Stimulated activated CD4-positive, alpha-beta T cell treated with anti-CD3 and anti-CD28 coated beads, Interleukin-15, amount 100 ng/mL, for 1 hour (primary cell): ENCODE measurements at places on chromosomes 11 and 22.

DNA sequence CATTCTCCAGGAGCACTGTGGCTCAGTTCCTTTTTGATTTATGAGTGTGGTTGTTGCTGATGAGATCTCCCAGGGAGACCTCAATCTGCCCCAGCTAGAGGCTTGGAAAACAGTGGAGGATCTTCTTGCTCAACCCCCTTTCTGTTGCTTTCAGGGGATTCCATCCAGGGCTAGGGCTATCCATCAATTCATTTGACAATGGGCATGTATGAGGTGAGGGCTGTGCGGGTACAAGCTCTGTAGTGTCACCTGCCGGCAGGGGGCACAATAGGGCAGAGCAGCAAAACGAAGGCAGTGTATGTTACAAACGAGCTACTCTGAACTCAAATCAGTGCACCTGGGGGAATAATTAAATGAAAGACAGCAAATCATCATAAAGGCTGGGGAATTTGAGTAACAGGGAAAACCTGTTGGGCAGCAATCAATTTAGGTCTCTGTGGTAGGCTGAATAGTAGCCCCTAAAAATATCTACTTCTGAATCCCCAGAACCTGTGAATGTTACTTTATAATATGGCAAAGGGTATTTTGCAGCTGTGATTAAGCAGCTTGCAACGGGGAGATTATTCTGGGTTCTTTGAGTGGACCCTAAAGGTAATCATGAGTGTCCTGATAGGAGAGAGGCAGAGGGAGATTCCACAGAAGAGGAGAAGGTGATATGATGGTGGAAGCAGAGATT, 170.3 kb upstream of the ZBED5 start:
- DNase-seq, result peak; percentile 67

DNA sequence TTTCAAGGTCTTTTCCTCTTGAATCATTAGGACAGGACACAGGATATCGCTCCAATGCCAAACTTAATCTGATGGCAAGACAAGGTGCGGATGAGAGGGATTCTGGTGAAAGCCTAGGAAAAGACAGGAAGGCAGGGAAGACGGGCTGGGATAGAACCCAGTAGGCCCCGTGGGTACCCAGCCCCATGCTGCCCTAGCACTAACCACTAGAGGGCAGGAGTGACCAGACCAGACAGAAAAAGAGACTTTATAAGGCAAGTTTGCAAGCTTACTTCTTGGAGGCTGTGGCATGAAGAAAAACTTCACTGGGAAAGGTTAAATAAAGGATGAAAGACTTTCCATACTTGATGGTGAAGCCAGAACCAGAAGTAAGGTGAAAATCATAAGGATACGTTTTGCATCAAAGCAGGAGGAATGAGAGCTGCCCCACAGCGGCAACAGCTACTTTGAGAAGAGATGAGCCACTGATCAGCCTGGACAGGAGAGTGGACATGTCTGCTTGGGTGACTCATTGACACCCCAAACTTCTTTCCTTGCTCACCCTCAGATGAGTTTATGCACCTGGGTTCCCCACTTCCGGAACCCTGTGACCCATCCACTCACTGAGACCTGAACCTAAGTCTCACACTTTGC, 39.8 kb downstream of the SYN3 start:
- DNase-seq, result no peak

DNA sequence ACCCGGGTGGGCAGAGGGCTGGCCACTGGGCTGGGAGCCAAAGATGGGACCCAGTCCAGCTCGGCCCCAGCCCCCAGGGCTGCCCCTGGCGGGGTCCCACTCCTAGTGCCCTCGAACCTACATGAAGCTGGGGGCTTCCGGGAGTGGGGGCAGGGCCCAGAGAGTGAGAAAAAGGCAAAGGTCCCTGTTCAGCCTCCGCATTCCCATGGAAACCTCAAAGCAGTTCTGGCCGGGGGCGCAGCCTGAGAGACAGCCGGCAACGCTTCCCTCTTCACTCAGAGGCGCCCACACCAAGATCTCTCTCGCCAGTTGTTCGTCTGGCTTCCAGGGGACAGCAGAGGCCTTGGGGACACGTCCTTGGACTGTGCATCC, 22.4 kb upstream of the ARHGAP8 start:
- no peak for DNase-seq

DNA sequence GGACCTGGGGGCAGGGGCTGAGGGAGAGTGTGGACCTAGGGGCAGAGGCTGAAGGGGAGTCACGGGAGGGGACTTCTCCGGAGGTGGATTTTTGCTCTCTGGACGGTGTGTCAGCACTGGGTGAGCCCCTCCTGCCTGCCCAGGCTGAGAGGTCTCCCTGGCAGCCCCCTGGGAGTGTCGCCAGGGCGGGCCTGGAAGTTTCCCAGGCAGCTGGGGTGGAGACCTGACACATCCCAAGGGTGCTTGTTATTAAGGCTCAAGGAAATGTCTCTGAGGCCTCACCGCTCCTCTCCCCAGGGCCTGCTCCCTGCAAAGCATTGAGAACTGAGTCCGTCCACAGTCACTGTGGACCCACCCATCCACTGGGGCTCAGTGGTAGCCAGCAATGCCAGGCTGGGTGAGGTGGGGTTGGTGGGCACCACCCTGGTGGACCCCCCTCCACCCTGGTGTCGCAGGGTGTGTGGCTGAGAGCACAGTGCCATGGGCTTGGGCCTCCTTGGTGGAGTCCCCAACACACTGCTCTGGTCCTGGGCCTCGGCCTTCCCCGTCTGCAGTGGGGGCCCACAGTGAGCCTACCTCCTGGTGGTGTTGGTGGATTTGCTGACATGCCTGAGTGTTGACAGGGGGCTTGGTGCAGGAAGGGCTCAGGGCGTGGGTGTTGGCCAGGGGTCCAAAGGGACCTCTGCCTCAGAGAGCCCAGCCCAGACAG, 2.5 kb downstream of the CD81 start:
- no peak for DNase-seq

DNA sequence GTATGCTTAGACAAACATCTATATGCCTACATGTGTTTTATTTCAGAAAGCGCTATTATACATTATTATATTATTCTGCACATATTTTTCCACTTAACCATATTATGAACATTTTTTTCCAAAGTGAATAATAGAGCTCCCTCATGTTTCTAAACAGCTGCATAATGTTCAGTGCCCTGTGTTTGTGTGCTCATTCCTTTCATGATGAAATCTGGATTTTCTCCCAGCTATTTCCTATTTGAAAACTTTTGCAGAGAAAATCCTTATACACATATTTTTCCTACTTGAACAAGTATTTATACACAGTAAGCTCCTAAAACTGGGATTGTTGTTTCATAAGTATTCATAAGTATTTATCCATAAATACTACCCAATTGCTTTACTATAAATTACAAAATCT, 18.1 kb upstream of the RFPL2 start:
- DNase-seq, result no peak

GRCh38 chr11:116527180-116527991, 245.4 kb downstream of the BUD13 start:
- DNase-seq, result no peak

DNA sequence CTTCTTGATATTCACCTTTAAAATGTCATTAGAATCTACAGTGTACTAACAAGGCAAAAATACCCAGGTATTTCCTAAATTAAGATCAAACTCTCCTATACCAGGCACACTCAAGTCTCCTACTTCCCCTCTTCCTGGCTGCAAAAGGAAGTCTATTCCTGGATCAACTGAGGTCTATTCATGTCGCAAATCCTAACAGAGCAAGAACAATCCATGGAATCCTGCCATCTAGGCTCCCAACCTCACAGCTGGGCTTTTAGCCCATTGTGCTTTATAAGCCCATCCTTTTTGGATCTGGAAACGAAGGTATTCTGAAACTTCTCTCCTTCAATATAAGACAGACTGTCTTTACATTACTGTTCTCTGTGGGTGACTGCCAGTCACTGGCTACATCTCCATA, 161.8 kb downstream of the SOX6 start:
- no peak for DNase-seq

GRCh38 chr11:111153194-111153593, 92.3 kb upstream of the POU2AF2 start:
- no peak for DNase-seq

DNA sequence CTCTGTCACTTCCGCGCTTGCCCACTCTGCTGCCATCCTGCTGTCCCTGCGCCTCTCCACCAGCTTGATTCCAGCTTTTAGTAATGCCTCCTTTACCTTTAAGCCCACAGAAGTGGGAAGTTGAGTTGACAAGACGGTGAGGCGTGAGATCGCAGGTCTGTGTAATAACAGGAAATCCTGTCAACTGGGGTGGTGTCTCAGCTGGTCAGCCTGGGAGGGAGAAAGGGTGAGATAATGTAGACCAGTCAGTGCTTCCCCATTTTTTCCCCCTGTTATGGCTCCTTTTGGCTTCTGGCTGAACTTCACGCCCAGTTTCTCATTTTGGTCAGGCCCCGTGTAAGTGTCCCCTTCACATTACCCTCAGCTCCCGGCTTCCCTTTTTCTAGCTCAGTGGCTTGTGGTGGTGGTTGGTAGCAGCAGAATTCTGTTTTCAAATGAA, 98.9 kb downstream of the TRAF6 start:
- DNase-seq, result no peak

GRCh38 chr11:111309215-111309915, 11.0 kb downstream of the POU2AF3 start:
- DNase-seq, result no peak

DNA sequence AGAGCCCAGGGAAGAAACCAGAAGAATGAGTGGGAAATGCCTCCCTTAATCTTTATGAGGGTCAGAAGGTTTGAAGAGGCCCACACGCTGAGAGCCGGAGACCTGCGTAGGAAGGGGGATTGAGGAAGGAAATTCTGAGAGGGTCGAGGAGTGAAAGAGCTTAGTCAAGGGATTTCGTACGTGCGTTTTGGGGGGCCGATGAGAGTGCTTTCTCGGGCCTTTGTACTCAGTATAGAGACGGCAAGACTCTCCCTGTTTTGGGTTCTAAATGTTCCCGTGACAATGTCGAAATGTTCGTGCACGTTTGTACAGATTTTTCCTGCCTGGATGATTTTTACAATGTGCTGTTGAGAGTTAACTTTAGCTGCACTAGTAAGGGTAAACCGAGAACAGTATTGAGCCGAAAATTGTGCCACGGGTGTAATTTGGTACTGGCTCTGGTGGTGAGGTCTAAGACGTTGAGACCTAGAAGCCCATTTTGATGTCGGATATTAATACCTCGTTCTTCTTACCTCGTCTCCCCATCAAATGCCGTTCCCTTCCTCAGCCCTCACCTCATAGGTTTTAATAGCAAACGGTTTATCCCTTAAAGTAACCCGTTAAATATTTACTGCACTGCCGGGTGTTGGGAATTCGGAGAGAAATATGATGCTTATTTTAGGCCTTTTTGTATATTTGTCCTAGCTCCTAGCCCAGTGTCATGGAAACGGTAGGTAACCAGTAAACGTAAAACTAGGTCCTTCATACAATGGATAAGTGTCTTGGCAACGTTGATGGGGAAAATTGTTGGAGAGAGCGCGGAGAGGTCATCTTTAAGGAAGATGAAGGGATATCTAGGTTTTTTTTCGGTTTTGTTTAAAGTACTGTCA, 734 bp downstream of the C11orf58 start:
- DNase-seq, result no peak

GRCh38 chr22:30212996-30213441, 33.5 kb downstream of the LIF start:
- no peak for DNase-seq

DNA sequence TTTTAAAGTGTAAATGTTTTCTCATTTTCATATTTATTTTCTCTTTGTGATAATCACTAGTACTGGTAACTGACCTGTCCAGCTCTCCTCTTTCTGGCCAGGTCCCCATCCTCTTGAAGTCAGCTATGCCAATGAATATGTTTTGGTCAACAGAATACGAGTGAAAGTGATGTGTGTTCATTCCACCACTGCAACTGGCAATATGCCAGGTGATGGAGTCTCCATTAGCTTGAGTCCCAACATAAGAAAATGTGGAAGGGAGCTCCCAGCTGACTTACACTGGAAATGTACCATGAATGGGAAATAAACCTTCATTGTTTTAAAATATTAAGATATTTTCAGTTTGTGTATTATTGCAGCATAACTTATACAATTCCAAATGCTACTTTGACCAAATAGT, 75.8 kb downstream of the CCDC34 start:
- DNase-seq, result no peak

DNA sequence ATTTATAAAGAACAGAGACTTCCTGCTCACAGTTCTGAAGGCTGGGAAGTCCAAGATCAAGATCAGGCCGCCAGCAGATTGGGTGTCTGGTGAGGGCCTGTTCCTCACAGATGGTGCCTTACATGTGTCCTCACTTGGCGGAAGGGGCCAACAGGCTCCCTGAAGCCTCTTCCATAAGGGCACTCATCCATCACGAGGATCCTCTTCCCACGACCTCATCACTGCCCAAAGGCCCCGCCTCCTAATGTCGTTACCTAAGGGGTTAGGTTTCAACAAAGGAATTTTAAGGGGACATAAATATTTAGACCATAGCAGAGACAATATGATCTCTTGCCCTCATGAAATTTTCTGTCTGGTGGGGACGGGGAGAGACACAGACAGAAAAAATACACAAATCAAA, 18.6 kb downstream of the TP53AIP1 start:
- no peak for DNase-seq

DNA sequence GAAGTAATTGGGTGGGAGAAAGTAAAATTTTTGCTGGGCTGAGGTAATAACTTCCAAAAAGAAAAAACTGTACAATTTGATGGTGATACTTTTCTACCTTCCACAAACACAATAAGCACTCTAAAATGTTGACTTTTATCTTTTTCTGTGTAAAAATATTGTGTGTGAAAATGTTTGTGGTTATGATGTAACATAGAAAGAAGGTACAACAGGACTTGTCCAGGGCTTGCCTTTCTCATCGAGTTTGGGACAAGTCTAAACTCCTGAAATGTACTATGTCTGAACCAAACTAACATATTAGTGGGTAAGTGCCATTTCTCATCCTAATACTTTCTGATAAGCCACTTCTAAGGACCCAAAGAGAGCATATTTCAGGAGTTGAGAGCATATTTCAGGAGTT, 174.2 kb upstream of the PDGFD start:
- no peak for DNase-seq

DNA sequence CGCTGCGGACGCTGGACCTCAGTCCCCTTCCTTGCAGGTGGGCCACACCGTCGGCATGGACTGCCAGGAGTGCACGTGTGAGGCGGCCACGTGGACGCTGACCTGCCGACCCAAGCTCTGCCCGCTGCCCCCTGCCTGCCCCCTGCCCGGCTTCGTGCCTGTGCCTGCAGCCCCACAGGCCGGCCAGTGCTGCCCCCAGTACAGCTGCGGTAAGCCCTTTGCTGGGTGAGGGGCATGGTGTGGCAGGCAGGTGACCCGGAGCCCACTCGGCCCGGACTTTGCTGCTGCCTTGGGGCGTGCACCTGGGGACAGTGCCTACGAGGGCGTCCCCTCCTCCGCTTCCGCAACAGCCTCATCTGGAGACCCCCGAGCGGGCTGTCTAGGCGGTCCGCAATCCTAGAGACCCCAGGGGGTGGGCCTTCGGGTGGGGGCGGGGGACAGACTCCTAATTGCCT, 25.4 kb upstream of the MUC5B start:
- DNase-seq, result no peak

- DNase-seq, result no peak
Measured at GRCh38 chr11:104279587-104279986, 115.6 kb upstream of the PDGFD start.

DNA sequence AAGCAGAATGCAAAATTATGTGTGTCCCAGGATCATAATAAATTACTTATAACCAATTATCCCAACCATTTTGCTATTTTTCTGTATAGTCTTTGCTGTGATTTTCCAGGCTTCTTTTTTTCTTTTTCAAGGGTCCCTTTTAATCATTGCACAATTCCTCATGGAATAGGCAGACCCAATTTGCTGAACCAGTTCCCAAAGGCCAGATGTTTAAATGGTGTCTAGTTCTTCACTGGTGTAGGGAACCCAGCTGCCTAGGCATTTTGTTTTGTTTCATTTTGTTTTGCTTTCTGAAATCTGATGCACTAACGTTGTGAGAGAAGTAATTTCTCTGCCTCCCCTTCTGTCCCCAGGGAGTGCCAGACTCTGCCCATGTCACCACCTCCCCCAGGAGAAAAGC, 60.4 kb downstream of the CHST1 start:
- DNase-seq, result no peak
